ENCODE measurements at places on chromosomes 4 and X.

GRCh38 chr4:108744307-108744706 lies 18.5 kb downstream of the ETNPPL start:
- no peak for DNase-seq

- no peak for DNase-seq
Measured at GRCh38 chr4:169245061-169245460, 25.7 kb downstream of the SH3RF1 start.

DNA sequence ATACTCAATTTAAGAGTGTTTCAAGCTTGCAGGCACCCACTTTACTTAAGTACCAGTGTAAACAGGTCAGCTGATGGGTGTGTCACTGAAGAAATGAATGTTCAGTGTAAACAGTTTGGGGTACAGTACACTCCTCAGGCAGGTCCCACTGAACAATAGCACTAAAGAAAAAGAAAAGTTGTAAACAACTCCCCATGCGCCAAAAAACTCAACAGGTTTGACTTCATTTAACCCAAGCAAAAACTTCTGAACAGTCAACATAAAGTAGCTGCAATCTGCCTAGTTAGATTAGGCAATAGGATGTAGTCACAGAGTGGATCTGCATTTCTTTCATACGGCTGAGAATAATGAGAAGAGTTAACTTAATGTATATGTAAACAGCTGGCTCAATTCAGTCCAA lies 93.2 kb downstream of the FAM13A start:
- DNase-seq = no peak

GRCh38 chrX:74422576-74423288 lies 1.4 kb downstream of the SLC16A2 start:
- DNase-seq = peak; percentile 51

- DNase-seq = no peak
Measured at GRCh38 chr4:44842531-44842930, 116.2 kb upstream of the GNPDA2 start.

DNA sequence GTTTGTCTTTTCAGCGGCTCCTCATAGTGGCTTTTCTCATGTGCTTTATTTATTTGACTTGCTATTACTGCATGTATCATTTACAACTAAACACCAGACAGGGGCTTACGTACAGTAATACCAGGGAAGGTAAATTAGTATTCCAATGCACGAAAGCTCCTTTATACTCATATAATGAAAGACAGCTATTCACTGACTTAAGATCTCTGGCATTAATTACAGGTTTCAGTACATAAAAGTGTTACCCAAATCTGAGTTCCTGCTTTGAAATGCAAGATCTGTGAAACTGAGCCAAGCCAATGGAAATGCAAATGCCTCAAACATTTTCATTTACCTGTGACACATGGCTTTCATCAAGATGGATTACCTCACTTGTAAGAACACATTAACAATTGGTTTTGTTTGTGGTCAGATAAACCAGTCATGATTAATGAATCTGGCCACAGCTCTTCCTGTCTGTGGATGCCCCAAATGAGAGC lies 107.2 kb downstream of the ANAPC4 start:
- no peak for DNase-seq

DNA sequence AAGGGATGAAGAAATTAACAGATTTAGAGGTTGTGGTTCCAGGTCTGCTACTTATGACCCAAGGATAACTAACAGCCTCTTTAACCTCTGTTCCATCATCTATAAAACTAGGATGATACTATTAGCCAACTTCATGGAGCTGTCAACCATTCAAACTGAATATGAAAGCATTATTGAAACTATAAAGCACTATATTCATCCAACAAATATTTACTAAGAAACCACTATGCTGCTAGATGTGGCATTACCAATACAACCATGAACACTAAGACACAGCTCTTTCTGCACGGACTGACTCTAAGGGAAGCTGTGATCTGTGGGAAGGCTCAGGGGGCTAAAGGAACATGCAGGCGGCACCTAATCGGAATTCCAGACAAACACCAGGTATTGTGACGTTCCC lies 66.0 kb downstream of the APBB2 start:
- DNase-seq = no peak

DNA sequence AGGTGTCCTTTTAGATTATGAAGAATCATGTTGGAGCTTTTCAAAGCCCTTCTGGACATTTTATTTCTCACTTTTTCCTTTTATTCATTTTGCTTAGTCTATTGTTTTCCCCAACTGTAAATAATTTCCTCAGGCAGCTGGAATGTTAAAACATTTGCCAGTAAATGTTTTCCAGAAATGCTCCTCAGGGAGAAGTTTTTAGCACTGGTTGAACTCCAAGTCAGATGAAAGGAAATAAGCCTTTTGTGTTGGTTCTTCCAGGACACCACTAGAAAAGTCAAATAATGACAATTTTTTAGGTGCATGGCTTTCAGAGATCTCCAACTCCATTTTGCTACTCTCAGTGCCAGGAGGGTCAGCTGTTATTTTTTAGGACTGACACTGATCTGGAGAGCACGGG lies 127.9 kb downstream of the IL13RA2 start:
- no peak for DNase-seq

DNA sequence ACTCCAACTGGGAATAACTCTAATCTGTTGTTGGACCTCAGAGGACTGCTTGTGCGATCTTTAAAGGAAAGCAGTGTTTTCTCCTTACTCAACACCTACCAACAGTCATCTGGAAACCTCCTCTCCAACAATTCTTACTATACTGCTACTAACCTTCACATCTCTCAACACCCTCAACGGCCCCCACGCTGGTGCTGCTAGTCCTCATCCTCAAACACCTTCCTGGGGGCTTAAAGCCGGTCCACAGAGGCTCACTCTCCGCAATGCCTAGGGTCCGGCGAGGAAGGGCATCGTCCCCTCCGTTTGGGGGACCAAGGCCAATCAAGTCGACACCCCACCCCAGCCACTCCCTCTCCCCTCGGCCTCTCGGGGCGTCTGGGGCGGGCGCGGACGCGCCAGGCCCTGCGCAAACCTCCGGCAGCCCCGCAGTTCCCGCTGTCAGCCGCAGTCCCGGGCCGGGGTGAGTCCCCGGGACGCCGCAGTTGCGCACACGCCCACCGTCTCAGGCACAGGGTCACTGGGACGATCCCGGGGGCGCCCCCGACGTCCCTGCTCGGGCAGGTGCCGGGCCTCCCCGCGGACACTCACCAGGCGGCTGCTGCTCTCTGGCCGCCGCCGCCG lies 418 bp downstream of the TAB3 start:
- DNase-seq = peak; percentile 3

GRCh38 chr4:27084685-27085361 lies 224.2 kb downstream of the STIM2 start:
- DNase-seq = no peak

DNA sequence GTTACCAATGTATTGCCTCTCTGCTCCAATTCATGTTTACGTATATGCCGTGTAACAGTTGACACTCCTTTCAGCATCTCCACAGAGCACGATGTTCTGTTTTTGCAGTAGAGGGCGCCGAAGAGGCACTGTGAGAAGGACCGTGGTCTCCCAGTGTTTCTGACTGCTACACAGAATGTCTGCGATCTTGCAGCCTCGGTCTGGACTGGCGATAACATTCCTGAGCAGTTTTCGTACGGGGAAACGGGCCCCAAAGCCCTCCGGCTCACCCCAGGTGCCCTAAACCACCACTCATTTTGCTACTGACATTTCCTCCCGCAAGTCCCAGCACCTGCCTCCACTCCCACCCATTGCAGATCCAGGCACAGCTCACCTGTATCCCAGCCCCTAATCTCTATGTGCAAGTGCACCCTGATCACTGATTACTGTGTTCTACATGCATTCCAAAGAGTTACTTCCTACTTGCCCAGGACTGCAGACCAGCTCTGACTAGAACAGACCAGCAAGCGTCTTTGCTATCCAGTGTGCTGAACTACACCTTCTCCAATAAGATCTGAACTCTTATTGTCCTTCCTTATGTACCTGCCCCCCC lies 12.4 kb upstream of the NFXL1 start:
- peak; percentile 41 for DNase-seq

DNA sequence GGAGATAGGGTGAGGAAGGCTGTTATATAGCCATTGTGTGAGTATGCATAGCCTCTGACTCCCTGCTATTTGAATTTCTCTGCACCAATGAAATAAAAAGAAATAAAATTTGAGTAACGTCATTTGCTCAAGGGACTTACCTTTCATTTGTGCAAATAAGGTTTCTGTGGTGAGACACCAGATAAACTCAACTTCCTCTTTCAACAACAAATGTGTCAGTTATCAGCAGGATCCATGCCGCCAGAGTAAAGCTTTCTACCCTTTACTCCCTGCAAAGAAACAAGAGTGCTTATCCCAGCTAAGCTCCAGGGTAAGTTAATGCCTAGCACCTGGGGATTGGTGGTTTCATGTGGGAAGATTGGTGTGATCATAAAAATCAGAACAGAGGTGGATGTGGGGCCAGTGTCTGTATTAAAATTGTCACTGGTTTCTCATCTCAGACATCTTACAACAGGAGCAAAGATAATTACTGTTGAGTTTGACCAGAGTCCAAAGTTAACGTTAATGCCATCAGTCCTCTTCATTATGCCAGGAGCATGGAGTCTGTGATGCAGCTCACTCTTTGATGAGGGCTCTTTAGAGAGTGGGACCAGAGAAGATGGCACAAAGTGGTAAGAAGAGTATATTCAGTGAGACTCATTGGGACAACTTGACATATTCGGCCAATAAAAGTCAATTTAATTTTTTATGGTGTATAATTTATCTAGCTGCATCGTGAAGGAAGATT lies at the start of gene P2RY10:
Gene P2RY10, plus strand, starts transcription at position 206 of the 727 bp plus-strand sequence. CDS start 15,130 bp downstream, outside the sequence.
- DNase-seq = no peak

DNA sequence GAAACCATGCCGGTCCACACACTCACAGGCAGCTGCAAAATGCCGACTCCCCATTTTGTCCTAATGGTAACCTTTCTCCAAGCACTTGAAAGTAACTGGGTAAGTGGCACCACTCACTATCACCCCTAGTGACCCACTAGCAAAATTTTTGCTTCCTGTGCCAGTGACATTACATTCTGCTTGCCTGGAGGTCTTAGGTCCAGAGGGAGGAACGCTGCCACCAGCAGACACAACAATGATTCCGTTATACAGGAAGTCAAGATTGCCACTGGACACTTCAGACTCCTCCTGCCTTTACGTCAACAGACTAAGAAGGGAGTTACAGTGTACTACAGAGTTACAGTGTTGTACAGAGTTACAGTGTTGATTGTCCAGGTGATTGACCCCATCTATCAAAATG lies 11.8 kb upstream of the TMEM192 start:
- DNase-seq = no peak

- DNase-seq = no peak
Measured at GRCh38 chr4:123553733-123554637, 157.4 kb downstream of the SPRY1 start.

- peak; percentile 60 for DNase-seq
Measured at GRCh38 chr4:47032405-47033106, 1.2 kb downstream of the GABRB1 start.

DNA sequence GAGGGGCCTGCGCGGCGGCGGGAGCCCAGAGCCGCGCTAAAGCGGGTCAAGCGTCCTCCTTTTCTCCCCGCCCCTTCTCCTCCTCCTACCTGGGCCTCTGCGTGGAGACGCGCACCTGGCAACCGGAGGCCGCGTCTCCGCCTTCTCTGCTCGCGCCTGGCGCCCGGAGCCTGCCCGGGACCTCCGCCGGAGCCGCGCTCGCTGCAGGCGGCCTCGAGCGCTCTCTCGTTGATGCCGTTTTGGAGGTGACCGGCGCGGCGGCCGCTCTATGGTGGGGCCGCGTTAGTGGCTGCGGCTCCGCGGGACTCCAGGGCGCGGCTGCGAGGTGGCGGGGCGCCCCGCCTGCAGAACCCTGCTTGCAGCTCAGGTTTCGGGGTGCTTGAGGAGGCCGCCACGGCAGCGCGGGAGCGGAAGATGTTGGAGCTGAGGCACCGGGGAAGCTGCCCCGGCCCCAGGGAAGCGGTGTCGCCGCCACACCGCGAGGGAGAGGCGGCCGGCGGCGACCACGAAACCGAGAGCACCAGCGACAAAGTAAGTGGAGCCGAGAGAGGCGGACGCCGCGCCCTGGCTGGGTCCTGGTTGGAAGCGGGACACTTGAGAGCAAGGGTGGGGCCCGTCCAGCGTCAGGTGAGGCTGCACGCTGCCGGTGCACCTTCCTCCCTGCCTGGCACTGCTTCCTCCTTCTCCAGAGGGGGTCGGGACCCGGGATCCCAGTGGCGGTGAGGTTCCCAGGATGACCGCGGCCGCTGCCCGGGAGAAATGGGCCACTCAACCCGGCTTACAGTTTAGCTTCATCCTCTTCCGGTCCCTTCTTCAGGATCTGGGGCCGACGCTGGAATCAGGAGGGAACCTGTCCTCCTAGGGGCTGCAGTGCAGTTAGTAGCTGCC lies at the start of gene CDS1:
Gene CDS1, plus strand, starts transcription at position 140 of the 888 bp plus-strand sequence. Its CDS starts 275 bp downstream, at position 415.
- no peak for DNase-seq

- peak; percentile 76 for DNase-seq
Measured at GRCh38 chr4:1043651-1044468, 32.4 kb downstream of the FGFRL1 start.

DNA sequence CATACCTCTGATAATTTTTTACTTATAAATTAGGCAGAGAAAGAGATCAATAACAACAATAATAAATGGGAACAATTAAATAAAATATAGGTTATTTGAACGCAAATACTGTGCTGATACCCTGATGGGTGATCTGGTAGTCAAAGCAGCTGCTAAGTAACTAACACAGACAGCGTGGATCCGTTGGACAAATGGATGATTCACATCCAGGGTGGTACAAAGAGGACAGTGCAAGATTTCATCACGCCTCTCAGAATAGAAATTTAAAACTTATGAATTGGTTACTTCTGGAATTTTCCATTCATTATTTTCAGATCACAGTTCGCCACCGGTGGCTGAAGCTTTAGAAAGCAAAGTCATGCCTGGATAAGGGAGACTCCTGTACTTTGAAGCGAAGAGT lies 1066.0 kb upstream of the ADGRL3 start:
- DNase-seq = no peak

- DNase-seq = no peak
Measured at GRCh38 chr4:15457406-15458201, 12.1 kb upstream of the CC2D2A start.

GRCh38 chr4:6023731-6024130 lies 5.5 kb upstream of the C4orf50 start:
- no peak for DNase-seq

DNA sequence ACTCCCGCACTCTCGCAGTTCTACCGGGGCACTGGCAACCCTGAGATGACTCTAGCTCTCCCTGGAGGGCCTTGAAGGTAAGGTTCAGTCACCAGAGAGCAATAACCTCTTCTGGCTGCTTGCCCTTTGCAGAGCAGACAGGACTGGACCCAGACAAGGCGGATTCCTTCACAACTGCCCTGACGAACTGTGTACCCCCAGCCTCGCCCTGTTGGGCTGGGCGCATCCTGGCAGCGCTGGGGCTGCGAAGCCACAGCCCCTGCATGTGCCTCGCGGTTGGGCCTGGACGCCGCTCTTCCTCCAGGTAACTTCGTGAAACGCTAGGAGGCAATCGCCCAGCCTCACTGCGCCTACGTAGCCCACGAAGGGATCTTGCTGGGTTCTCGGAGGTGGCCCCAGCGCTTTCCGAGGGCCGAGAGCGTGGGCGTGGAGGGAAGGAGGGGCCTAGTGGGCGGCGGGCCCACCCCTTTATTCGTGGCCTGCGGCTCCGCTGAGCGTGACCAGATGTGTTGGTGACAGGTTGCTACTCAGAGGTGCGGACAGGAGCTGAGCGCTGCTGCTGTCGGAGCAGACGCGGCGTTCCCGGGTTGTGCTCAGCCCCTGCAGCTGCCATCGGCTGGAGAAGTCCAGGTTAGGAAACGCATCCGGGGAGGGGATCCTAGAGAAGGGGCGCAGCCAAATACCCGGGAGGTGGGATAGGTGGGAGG lies 1.9 kb upstream of the MAMLD1 start:
- no peak for DNase-seq

GRCh38 chr4:25236971-25237370 lies 3.1 kb downstream of the PI4K2B start:
- DNase-seq = no peak

GRCh38 chr4:97646997-97647396 lies 496.3 kb downstream of the STPG2 start:
- peak; percentile 16 for DNase-seq

- no peak for DNase-seq
Measured at GRCh38 chr4:72513227-72513626, 55.8 kb downstream of the ADAMTS3 start.

Measured in heart right ventricle (tissue), 16 donors.